Sciatic nerve (tissue), 2 donors: ENCODE measurements at places on chromosomes 7 and 10. TPM values are rescaled to one million over a fixed set of nuclear protein-coding genes. Genes with fewer than 3 reads are reported as not detected.

A1CF gene
- not detected for total RNA-seq

FAM20C gene
- total RNA-seq: 57.0 TPM

STEAP4 gene
- 189 TPM for total RNA-seq

PDK4 gene
- 61.9 TPM for total RNA-seq

POR gene
- 89.2 TPM for total RNA-seq

GOLGA7B gene
- 4.6 TPM for total RNA-seq

OPALIN gene
- total RNA-seq: not detected

XRCC2 gene
- 0.58 TPM for total RNA-seq

HOXA7 gene
- total RNA-seq: 6.2 TPM

VPS50 gene
- 41.6 TPM for total RNA-seq

NODAL gene
- not detected for total RNA-seq

LRRN3 gene
- 0.31 TPM for total RNA-seq

SUN3 gene
- total RNA-seq: not detected

ASB10 gene
- total RNA-seq: not detected

ADGRA1 gene
- 0.13 TPM for total RNA-seq

PMPCB gene
- 45.7 TPM for total RNA-seq

FBXL13 gene
- 2.5 TPM for total RNA-seq

CPED1 gene
- 41.9 TPM for total RNA-seq

SFTPD gene
- 0.36 TPM for total RNA-seq
